ENCODE measurements at places on chromosomes 4 and X.

- no peak for DNase-seq
Measured at GRCh38 chr4:153210727-153211126, 6.5 kb downstream of the TRIM2 start.

GRCh38 chrX:3697220-3697684 is 16.2 kb downstream of the PRKX start:
- DNase-seq, result no peak

- DNase-seq, result no peak
Measured at GRCh38 chr4:184821242-184821641, 4.5 kb downstream of the ACSL1 start.

GRCh38 chrX:50978920-50979682 is 68.6 kb downstream of the BMP15 start:
- no peak for DNase-seq

DNA sequence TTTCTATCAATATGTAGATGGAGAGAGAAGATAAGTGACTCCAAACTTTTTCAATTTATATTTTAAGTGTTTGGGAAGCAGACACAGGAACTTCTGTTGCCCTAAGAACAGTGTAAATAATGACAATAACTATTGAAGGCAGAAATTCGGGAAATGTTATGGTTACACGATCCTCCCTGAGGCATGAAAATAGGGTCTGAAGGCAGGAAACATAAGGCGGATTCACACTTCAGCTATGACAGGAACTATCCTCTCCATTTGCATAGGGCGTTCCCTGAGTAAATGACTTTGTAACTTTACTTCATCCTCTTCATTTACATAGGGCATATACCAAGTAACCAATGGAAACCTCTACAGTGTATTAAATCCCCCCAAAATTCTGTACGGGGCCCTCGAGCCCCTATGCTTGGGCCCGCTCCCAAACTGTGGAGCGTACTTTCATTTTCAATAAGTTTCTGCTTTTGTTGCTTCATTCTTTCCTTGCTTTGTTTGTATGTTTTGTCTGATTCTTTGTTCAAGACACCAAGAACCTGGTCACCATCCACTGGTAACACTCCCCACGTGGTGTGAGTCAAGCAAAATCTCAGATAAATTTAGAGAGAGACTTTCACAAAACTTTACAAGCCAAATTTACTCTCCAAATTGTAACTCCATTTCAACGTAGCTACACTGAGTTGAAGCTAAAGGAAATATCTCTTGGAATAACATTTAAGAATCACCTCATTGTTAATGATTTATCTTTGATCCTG is 2504.3 kb downstream of the ARAP2 start:
- no peak for DNase-seq

DNA sequence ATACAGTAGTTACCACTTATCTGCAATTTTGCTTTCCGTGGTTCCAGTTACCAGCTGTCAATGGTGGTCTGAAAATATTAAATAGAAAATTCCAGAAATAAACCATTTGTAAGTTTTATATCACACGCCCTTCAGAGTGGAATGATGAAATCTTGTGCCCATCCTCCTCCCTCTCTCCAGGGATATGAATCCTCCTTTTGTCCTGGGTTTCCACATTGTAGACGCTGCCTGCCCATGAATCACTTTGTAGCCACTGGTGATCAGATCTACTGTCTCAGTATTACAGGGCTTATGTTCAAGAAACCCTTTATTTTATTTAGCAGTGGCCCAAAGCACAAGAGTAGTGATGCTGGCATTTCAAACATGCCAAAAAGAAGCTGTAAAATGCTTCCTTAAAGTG is 198.6 kb downstream of the KCNIP4 start:
- no peak for DNase-seq

DNA sequence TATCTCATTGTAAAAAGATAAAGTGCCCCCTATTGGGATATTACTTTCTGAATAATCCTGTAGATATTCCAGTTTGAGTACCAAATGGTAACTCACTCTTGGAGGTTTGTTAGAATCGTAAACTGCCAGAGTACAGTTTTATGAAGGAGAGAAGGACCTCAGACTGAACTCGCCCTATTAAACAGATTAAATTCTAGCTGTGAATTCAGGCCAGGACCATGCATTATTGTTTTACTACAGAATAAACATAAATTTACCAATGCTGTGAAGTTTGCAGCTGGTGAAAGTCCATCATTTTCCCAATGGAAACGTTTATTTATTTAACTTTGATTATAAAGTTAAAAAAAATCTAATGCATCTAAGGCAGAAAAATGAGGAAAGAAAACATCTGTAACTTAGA is 20.2 kb upstream of the PRDM5 start:
- no peak for DNase-seq

- DNase-seq, result no peak
Measured at GRCh38 chr4:20426028-20426427, 174.3 kb downstream of the SLIT2 start.

GRCh38 chrX:38937400-38937799 is 136.1 kb downstream of the MID1IP1 start:
- no peak for DNase-seq

- DNase-seq, result no peak
Measured at GRCh38 chr4:4619821-4620220, 78.0 kb upstream of the STX18 start.

DNA sequence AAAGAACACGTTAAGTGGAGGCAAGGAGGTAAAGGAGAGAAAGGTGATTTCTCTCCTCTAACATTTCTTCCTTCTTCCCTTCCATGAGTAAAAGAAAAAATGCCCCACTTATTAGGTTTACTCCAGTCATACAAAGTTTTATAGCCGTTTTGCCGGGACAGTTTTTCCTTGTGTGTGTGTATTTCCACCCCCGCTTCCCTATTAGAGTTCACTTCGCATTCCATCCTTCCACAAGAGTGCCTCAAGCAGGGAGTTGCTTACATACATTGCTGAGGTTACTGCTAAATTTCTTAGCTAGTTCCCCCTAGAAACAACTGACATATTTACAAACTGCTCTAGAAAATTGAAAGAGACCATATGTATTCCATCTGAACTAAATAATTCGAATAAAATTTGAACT is 45.2 kb upstream of the BMP15 start:
- no peak for DNase-seq

DNA sequence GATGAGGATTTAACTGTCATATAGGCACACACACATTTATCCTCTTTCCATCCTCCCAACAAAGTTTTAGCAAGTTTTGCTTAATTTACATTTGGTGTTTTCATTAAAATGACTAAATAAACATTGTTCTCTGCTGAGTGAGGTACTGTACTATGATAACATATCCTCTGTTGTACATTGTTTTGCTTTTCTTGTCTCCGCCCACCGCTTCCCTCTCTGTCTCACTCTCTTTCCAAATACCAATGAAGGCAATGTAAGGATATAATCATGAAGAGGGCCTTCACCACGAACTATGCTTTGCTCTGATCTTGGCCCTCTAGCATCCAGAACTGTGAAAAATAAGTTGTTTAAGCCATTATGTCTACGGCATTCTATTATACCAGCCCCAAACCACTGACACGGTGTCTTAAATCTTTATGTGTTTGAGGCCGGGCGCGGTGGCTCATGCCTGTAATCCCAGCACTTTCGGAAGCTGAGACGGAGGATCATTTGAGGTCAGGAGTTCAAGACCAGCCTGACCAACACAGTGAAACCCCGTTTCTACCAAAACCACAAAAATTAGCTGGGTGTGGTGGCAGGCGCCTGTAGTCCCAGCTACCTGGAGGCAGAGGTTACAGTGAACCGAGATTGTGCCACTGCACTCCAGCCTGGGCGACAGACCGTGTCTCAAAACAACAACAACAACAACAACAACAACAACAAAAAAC is 65.3 kb downstream of the HPRT1 start:
- no peak for DNase-seq

- peak; percentile 18 for DNase-seq
Measured at GRCh38 chr4:146336410-146336807, 122.1 kb downstream of the REELD1 start.

GRCh38 chr4:139208404-139208945 is 31.5 kb upstream of the ELF2 start:
- no peak for DNase-seq

GRCh38 chrX:34619920-34620319 is 37.2 kb downstream of the TMEM47 start:
- DNase-seq, result no peak

DNA sequence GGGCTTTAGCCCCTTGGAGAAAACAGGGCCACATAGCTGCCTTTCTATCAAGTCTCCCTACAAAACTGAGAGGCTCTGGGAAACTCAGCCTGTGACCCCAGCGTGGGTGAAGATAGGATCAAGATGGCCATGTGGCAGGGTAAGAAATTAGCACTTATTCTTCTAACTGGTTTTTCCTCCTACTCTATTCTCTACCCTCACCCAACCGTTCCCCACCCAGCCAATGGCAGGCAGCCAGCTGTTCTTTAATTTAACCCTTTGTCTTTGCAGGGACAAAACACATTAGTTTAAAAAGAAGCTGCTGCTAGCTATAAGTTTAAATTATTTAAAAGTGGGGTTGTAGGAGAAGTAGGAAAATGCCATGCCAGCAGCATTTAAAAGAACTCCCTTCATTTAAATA is 2.8 kb downstream of the CLCN5 start:
- DNase-seq, result no peak

GRCh38 chr4:119774840-119775239 is 146.2 kb upstream of the PDE5A start:
- no peak for DNase-seq

- no peak for DNase-seq
Measured at GRCh38 chr4:53192496-53192895, 173.4 kb downstream of the SCFD2 start.

DNA sequence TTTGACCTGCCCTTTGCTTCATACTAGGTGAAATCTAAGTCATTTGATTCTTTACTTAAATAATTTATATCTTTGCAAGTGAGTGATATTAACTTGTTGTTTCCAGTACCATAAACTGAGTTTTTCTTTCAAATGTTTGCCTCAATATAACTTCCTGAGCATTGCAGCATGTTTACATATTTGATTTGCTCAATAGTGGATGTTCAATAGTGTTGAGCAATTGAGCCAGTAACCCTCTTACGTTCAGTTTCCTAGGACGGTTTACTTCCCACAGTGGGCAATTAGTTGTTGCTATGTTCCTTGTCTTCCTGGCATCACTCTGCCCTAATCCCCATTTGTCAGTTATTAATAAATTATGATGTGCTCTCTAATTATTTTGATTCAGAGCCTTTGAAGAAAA is 278.5 kb downstream of the EPHA5 start:
- DNase-seq, result peak; percentile 1

- no peak for DNase-seq
Measured at GRCh38 chrX:48747415-48748016, 14.0 kb upstream of the GLOD5 start.

DNA sequence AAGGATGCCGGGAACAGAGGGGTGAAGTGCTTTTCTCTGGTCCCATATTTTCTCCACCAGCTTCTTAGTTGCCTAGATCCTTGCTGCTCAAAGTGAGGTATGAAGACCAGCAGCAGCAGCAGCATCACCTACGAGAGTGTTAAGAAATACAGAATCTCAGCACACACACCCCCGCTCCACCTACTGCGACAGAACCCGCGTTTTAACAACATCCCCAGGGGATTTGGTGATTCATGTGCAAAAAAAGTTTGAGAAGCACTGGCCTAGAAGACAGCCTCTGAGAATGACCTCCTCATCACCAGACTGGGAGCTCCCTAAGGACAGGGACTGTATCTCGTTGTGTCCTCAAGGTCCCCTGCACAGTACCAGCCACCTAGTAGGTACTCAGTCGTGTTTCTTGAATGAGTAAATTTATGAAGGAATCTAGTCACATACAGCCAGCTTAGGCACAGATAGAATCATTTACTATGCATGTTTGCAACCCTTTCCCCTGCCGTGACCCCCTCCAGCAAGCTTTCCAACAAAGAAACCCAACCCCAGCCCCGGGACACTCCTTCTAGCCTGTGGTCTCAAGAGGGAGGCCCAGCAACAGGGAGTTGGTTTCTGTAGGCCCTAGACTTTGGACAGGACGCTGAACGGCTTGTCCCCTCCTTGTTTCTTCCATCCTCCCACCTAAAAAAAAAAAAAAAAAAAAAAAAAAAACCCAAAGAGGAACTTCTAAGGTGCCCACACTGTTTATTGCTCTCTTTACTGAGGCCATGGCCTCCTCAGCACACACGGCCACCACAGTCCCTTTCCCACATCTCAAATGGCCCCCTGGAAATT is 21.5 kb downstream of the RTL5 start:
- DNase-seq, result no peak

- no peak for DNase-seq
Measured at GRCh38 chr4:94483895-94484294, 32.2 kb downstream of the PDLIM5 start.

- DNase-seq, result no peak
Measured at GRCh38 chrX:69210581-69210980, 45.3 kb upstream of the PJA1 start.

- DNase-seq, result no peak
Measured at GRCh38 chr4:3463556-3464348, 646 bp downstream of the DOK7 start.

GRCh38 chrX:37975421-37975820 is 30.9 kb upstream of the SYTL5 start:
- no peak for DNase-seq

DNA sequence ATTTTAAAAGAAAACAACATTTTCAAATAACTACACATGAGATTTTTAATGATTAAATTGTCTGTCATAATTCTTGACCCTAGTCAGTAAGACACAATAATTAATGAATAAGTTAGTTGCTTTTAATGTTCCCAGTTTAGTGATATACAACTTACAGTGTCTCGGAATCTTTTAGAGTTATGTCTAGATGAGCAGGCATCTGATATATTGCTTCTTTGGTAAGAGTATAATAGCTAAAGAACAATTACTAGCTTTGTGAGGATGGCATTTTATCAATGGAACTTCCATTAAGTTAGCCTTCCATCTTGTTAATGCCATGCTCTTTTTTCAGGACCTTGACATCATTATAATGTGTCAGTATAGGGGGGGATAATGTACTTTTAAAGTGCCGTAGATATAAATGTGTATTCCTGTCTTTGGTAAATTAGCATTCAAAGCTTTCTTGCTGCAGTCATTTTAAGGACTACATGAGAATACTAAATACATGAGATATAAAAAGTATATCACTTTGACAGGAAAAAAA is 425.1 kb downstream of the PDHA2 start:
- DNase-seq, result no peak

GRCh38 chr4:15297344-15297743 is 130.5 kb upstream of the C1QTNF7 start:
- DNase-seq, result no peak

- DNase-seq, result no peak
Measured at GRCh38 chr4:156889616-156890594, 81.7 kb downstream of the PDGFC start.

DNA sequence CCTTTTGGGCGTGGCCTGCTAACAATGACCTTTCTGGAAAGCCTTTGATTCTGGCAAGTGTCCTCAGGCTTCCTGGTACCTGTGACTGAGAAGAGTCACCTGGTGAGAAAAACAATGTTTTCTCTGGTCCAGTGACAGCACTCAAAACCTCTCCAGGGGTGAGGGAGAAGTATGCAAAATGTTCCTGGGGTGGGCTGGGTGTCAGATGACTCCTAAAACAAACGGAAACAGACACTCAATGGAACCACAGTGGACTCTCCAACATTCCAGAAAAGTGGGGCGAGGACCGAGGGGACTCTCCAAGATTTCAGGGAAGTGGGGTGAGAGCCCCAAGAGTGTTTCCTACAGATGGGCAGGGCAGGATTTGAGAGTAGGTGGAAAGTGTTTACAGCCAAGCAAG is 69.5 kb downstream of the ANAPC4 start:
- DNase-seq, result no peak

All from COR-L47 (cell line).